Stimulated activated CD4-positive, alpha-beta T cell treated with anti-CD3 and anti-CD28 coated beads, TNF-alpha, amount 100 ng/mL, for 1 hour (primary cell): ENCODE measurements at places on chromosomes 5 and 9.

DNA sequence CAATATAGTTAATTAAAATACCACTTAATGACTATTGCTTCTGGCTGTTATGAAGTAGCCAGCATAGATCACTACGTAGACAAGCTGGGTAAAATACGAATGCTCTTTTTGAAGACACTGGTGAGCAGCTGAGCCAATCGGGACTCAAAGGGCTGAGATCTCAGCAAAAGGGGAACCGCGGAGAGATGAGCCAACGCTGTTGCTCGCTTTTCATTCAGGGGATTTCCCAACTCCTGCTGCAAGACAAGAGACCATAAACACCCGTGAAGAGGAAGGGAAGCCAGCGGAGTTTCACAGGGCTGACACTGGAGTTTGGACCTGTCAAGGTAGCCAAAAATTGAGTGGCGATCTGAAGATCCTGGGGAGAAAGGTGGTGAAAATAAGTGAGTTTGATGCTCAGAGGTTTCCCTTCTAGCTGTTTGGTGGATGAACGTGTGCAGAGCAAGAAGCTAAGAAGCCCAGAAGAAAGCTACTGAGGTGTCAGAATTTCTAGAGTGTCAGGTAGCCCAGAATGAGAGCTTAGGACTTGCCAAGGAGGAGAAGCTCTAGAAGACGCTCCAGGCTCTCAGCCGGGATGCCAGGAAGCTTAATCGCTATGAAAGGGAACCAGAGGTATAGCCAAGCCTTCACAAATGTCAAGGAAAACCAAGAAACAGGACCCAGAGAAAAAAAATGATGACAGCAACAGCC is 79.6 kb upstream of the RNU6ATAC start:
- no peak for DNase-seq

- no peak for DNase-seq
Observed at GRCh38 chr9:129201289-129201688, 23.2 kb upstream of the IER5L start.

- no peak for DNase-seq
Observed at GRCh38 chr5:53515988-53516387, 35.6 kb downstream of the FST start.

DNA sequence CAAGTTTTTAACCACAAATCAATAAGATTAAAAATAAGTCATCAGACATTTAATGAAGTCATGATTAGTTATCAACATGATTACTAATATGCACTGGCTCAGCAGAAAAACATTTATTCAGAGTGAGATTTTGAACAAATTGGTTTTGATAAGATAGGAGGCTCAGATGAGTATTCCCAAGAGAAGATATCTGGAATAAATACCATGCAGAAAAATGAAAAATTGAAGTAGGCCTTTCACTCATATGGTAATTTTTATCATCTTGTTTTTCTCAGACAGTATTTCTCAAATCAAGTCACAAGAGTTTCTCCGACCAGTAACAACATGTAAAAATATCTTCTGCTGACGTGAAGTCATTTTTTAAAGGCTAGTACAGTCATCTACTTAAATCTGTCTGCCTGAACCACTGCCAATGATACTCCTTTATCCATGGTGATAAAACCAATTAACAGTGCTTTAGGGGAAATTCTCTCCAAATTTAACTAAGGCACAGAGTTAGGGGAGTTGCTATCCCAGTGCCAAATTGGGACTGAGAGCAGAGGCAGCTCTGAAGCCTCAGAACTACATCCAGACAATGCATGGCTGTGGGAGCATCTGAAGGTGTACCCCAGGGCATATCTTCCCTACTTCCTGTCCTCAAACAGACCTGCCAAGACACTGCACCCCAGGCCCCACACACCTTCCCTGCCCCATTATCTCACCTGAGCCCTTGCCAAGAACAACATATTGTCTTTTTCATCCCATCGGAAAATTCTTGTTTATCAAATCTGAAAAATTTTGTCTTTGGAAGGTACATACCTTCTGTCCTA is 105.5 kb upstream of the TSLP start:
- DNase-seq, result no peak

- DNase-seq, result no peak
Observed at GRCh38 chr9:98182069-98182820, 10.2 kb downstream of the CORO2A start.

DNA sequence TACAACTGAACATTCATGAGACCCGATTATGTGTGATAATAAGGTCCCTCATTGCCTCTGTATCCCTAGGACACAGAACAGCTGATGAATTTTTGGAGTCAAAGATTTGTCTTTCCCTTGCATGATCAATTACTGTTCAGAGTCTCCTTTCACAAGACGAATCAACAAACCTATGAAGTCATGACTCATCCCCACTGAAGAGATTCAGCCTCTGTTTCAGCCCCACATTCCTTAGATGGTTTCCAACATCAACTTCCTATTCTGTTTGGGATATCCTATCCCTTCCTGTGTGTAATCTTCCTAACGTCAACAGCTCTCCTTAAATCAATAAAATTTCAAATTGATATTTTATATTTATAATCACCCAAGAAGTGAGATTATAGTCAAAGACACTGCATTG is 199.0 kb downstream of the DNAH5 start:
- no peak for DNase-seq

DNA sequence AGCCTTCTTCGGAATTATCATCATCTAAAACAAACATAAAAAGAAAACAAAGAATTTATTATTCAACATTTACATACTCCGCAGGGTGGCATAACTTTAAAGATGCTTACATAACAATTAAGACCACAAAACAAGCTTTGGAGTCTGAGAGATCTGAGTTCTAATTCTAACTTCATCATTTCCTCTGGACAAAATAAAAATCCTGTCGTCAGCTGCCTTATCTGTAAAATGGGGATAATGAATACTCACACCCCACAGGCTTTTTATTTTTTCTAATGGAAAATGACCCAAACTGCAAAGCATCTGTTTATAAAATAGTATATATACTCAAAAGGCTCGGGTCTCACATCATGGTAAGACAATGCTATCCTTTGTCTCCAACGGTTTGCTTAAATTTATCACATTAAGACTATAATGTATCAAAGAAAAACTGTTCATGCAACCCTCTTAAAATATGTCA is 4.3 kb downstream of the ARRDC3 start:
- no peak for DNase-seq

DNA sequence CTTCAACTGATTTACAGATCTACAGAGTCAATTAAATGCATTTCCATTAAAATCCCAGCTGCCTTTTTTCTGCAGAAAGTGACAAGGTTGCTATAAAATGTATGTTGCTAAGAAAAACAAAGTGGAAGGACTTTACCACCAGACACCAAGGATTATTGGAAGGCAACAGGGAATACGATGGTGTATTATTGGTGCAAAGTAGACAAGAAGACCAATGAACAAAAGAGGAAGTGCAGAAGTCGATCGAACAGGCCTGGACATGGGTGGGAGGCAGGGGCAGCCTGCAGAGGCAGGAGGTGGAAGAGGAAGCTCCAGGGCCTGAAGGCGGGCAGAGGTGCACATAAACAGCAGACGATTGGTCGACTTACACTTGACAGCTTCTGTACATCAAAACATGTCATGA is 10.6 kb upstream of the SLC6A19 start:
- DNase-seq, result no peak

DNA sequence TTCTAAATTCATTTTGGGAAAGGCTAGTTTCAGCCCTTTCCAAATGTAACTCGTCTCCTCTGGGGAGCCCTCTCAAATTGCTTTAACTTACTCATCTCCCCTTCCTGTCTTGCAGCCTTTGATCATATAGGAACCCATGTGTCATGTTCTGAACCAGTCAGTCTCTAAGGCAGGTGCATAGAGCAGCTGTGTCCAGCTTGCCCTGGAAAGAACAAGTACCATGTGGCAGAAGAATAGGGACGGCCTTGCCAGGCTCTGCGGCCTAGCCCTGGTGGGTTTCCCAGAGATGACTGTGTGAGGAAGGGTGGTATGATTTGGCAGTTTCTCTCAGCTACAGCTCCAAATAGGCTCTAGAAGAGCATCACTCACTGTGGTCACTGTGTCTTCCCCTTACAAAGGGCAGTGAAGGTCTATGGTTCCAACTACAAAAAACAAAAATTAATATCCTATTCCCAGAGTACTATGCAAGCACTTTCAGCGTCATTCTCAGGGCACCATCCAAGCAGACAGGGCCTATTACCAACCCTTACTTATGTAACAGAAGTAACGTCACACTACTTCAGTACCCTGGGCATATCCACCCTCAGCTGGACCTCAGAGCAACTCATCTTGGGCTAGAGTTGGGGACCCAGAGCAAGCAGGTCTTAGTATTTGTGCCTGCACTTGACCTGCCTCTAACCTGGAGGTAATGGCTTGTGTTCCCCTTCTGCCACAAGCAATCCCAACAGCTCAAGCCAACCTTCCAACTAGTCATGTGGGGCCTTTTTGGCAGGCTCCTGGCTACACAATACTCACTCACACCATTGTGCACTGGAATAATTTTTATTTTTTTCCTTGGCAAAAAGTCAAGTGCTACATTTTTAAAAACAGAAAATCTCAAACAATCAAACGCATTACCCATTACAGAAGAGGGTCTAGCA is 37.2 kb upstream of the UBAP2 start:
- DNase-seq, result no peak

DNA sequence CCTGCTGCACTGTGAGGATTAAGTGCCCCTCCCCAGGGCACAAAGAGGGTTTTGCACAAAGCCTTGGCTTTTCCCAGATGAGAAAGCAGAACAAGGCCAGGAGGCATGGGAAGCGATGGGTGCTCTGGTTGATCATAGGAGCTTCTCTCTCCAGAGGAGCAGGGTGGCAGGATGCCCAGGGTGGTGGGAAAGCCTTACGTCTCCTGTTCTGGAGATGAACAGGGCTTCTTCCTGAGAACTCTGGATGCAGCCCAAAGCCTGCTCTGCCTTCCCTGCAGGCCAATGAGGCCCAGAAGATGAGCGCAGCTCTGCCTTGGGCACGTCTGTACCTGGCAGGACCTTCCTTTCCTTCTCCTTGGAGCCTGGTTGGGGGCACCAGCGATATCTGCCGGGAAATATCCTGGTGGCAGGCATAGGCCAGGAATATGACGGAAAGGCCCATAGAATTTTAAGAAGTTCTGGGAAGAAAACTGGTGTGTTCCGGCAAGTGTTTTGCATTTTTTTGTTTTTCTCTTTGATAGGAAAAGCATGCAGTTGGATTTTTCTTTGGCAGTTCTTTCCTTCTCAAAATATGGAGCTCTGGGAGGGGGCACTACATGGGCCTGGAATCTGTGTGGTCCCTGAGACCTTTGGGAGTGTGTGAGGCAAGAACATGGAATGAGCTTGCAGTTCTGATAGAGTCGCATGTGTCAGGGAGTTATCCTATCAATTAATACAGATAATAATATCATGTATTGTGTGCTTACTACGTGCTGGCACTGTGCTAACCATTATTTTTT is 253.2 kb upstream of the KLF4 start:
- no peak for DNase-seq

DNA sequence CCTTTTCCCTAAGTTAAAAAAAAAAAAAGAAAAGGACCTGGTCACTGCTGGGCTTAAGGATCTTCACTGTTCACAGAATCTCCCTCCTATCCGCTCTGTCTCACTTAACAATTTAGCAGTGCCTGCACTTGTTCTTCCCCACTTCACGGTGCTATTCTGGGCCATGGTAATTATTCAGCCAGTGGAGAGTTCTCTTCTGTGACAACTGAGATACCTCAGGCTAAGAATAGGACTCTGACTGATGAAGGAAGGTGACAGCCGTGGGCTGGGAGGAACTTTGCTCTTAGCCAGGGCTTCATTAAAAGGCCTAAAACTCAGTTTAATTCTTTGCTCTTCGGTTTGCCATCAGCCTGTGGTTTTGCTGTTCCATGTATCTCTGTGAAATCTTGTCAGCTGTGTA is 51.9 kb upstream of the ENTREP1 start:
- DNase-seq, result no peak

DNA sequence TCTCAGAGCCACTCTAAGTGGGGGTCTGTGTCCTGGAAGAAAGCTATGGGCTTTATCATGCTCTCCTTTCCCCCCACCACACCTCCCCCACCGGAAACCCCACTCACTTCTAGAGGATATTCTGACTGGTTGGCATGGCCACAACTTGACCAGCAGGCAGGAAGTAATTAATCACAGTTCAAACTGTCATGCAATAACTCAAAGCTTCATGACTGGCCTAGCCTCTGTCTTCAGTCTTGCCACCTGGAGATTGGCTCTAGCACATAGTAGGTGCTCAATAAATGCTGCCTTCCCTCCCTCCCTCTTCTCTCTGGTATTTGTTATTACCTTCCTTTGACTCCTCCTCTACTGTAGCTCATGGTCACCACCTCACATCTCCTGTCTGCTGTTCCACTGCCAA is 124.7 kb downstream of the GABBR2 start:
- no peak for DNase-seq

DNA sequence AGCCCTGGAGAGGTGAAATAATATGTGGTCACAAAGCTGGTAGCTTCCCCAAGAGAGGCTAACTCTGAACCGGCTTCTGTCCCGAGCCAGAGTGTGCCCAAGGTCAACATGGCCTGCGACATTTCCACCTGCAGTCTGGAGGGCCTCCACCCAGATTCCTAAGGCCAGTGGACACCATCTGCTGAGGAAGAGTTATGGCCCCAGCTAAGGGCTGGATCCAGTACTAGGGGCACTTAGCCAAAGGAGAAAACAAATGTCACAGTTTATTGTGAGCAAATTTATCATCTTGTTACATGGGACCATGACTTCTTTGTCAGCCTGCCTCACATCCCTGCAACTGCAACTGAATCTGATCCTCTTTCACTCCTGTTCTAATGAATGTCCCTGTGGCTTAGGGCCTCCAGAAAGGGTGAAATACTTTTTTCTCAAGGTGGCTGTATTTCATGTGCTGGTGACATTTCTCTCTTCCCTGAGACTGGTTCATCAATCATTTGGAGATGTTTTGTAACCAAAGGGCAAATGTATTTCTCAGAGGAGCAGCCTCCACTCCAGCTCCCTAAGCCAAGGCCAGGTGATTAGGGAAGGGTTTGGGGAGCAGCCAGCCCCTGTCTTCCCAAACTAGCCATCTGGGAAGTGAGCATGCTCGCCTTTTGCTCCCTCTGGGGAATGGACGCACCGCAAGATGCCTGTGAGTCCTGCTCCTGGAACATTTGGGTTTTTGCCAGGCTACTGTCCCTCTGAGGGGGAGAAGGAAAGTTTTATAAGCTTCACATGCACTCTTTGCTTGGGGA is 148.3 kb downstream of the CMYA5 start:
- DNase-seq, result no peak

DNA sequence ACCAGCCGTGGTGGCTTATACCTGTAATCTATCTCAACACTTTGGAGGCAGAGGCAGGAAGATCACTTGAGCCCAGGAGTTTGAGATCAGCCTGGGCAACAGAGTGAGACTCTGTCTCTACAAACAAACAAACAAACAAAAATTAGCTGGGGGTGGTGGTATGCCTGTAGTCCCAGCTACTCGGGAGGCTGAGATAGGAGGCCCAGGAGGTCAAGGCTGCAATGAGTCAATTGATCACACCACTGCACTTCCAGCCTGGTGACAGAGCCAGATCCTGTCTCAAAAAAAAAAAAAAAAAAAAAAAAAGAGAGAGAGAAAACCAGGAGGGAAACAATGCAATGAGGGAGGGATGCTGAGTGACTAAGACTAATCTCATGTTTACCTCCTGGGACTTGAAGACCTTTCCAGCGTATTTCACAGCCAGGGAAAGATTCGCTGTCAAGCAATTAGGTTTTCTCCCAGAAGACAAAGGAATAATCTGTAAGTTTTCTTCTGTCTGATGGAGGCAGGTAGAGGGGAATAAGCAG is 51.1 kb upstream of the MIER3 start:
- no peak for DNase-seq

GRCh38 chr9:113537229-113537810 is 73.8 kb downstream of the RGS3 start:
- DNase-seq, result no peak

GRCh38 chr5:158841481-158842276 is 258.0 kb downstream of the EBF1 start:
- DNase-seq, result no peak
